Renal cortex interstitium (tissue), 15 donors: ENCODE measurements at places on chromosomes 7 and 10.

- DNase-seq: no peak
Observed at GRCh38 chr7:139106959-139107358, 2.6 kb downstream of the ZC3HAV1 start.

DNA sequence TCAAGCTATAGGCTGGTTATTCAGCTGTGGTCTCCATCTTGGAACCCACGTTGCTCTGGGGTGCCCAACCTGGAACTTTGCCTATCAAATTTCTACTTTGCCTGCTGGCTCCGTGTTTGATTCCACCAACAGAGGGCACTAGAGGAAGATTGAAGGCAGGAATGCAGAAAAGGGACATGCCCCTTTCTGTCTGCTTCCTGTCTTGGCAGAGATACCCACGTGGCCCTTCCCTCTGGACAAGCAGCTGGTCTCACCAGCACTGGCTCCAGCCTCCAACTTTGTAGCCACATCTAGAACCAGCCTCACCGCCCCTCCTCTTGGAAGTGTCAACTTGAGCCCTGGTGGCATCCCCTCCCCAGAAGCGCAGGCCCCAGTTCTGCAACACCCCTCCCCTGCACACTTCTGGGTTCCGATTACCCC is 52.1 kb upstream of the ZNF438 start:
- DNase-seq: no peak

DNA sequence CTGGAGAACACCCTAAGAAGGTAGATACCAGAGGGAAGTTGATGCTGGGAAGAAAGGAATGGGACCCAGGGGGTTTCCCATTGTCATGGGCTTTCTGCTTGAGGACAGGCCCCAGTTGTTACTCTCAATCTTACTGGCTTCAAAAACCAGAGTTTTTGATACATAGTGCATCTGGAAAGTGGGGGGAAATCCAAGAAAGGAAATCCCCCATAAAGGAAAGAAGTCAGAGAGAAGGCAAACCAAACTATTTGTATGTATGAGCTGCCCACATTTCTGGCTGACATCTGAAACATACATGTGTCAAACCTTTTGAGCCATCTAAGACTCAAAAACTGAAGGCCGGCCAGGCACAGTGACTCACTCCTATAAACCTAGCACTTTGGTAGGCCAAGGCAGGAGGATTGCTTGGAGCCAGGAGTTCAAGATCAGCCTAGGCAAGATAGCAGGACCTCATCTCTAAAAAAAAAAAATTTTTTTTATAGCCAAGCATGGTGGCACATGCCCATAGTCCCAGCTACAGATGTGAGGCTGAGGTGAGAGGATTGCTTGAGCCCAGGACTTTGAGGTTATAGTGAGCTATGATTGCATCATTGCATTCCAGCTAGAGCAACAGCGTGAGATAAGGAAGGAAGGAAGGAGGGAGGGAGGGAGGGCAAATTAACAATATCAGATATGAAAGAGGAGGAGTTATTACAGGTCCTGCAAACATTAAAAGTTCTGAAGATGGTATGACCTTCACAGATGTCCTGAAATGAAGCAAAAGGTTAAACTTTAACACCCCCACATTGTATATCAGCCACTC is 6.7 kb upstream of the COA1 start:
- DNase-seq: no peak

DNA sequence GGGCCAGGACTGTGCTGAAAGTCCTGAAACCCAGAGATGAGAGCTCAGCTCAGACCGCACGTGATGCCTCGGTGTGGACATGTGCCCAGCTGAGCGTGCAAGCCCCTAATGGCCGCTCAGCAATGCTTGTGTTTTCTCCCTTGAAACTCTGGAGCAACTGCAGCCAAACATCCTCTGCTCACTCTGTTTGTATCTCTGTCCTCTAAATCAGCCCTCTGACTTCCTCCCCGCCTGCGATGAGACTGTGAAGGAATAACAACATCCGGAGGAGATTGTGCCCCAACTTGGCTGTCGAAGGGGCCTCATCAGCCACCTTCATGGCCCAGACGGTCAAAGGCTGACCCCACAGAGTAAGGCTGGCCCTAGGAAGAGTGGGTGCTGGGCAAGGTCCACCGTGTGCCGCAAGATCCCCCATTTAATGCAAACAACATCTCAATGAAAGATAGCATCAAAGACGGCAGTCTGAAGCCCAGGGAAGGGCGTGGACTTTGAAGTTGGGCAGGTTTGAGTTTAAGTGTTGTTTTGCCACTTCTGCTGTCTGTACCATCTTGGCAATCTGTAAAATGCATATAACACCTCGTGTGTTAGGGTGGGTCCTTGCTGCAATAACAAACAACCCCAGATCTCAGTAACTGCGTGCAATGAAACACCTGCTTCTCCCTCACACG is 39.9 kb downstream of the CALML3 start:
- no peak for DNase-seq

- no peak for DNase-seq
Observed at GRCh38 chr10:14578060-14578952, 196.4 kb downstream of the FAM107B start.

DNA sequence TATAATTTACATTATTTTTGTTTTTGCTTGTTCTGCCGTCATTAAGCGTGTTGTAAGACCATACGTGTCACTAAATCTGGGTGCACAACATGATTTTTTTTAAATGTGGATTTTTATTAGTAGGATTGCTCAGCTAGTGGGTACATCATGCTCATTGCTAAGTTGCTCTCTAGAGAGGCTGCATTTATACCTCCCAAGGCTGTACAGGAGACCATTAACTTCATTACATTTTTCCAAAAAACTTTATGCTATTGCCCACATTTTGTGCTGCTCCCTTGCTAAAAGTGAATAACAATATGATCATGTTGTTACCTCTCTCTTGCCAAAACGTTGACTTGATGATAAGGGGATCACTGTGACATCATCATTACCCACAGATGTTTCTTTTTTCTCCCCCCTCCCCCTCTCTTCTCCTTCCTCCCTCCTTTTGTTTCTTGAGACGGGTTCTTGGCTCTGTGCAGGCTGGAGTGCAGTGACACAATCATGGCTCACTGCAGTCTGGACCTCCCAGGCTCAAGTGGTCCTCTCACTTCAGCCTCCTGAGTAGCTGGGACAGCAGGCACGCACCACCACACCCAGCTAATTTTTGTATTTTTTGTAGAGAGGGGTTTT is 65.1 kb downstream of the BMPR1A start:
- DNase-seq: no peak

- DNase-seq: no peak
Observed at GRCh38 chr10:3213208-3213607, 40.6 kb upstream of the PITRM1 start.

DNA sequence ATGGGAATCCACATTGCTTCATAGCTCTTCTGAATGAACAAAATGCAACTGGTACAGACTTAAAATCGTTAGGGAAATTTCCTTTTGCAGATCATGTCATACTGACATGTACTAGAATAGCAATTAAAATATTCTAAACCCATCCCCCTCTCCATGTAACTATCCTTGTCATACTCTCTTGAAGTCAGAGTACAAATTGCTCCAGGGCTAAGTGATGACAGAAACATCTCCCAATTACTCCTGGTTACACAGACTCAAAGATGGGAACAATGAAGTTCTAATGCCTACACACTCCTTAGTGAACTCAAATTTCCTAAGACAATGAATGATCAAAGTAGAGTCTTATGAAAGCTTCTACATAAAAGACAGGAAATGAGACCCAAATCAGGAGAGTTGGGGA is 87.2 kb downstream of the PDE1C start:
- no peak for DNase-seq
